ENCODE measurements at places on chromosomes 5 and 9. TPM values are rescaled to one million over a fixed set of nuclear protein-coding genes. Genes with fewer than 3 reads are reported as not detected.
A peak's percentile ranks its signal among the peaks of the same experiment; 100 is the strongest.

Gene TIMD4
- not detected for total RNA-seq

Gene CCNO
- 10.6 TPM for total RNA-seq

Gene CENPK
- total RNA-seq = 15.3 TPM

Gene TRIM7
- 26.3 TPM for total RNA-seq

DNA sequence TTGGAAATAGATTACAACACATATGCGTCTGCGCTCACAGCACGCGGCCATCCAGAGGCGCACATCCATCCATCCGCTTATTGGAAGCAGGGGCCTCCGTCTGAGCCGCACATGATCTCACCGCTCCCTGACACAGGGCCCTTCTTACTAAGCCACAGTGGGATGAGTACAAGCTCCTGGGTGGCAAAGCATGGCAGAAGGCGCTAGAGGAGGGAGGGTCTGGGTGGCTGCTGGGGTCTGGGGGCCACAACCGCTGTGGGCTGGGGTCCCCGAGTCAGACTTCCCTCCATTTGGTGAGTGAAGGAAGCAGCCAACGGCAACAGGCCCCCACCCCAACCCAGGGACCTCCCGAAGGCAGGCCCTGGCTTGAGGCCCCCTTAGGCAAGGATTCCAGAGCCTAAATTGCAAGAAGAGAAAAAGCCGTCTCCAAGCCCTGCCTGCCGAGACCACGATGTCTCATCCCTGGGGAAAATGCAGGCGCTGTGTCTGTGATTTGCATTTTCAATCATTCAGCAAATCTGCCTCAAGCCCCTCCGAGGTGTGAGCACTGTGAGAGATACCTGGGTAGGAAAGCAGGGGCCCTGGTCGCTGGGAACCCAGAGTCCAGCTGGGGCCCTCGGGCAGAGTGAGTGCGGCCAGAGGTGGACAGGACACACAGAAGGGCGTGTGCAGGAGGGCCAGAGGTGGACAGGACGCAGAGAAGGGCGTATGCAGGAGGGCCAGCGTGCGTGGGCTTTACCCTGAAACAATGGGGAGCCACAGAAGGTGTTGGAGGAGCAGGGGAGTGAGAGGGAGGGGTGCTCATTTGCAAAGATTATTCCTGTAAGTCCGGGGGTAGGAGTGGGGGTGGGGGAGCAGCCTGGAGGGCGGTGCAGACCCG is 135.7 kb downstream of the OLFM1 start:
- DNase-seq = no peak

DNA sequence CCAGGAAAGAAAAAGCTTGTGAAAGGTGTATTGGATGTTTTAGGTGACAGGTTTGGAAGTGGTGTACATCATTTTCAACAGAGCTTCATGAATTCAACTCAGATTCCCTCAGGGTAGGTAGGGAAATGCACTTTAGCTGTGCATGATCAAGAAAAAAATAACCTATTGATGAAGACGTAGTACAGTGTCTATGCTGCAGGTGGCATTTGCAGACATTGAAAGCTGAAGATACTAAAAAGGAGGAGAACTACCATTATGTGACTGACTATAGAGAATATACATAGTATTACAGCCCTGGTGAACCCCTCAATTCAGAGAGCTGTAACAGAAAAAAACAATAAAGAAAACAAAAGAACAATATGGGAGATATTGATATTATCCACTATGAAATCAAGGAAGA is 2344.7 kb upstream of the ACO1 start:
- peak; percentile 16 for DNase-seq

DNA sequence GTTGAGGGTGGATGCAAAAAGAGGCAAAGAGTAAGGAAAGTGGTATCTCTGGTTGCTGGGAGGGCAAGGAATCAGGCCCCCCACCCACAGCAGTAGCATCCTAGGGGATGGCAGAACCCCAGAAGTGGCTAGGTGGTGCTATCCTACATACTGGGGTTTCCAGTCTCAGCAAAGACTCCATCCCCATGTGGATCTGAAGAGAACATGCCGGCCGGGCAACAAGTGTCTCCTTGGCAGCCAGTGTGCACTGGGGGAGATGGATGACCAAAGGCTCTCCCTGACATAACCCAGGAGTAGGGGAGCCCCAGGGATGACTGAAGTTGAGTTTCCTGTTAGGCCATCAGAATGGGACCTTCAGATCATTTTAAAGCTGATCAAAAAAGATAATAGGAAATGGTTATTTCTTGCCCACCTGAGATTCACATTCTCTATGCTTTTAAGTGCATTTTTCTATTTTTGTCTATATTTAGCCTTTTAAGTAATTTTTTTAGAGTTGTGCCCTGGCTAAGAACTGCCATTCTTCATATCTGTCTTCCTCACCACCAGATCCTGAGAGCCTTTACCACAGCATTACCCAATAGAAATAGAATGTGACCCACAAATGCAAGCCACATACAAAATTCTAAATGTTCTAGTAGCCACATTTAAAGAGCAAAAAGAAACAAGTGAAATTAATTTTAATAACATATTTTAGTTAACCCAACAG is 78.7 kb upstream of the SMIM23 start:
- DNase-seq = no peak

GRCh38 chr5:135027697-135028615 is 6.1 kb downstream of the PITX1 start:
- DNase-seq = no peak

GRCh38 chr9:107337676-107338590 is 54.9 kb downstream of the RAD23B start:
- no peak for DNase-seq

DNA sequence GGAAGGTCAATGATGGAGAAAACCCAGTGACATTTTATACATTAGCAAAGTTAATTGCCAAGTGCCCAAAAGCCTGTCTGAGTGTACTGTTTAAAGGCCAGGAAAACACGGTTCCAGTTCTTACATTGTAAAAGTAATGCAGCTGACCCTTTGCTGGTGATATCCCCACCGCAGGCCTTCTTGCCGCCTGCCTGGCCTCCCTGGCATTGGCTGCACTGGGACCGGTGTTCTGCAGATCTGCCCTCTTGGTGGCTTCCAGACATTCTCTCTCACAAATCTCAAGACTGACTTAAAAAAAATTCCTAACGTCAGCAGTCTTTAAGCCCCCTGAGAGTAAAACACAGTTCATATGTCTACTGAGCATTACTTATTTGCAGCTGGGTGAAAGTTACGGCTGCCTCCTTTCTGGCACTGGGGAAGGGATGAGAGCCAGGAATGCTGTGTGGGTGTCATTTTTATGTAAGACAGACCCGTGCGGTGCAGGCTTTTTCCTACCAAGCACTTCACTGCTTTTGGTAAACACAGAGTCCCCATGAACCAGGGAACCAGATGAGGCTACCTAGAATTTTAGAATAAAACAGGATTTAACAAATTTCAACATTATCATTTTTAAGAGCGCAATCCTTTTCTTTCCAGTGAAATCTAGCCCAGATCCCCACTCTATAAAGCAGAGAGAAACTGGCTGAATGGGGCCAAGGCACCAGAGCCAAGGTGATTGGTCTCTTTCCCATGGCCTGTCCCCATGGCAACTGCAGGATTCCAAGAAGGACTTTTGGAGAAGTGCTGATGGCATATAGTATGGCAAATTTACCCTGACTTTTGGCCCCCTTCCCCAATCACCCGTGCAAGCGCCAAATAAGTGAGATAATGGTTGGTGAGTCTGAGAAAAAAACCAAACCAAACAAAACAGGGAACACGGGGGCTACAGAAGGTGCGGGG is 80.8 kb downstream of the LMNB1 start:
- no peak for DNase-seq

DNA sequence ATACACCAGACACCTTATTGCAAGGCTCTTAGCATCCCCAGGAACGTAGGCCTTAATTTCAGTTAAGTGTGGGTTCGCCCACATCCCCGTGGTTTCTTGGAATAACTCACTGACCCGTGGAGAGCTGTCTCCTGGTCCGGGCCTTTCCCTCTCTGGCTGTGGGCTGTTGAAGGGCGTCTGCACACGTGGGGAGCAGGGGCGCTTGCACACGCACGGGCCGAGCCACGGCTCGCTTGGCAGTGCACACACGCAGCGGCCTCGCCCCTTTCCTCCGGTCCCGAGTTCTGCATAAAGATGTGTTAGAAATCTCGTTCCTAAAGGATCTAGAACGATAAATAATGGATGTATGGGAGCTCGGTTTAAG is 141.9 kb downstream of the PBX3 start:
- DNase-seq = no peak

DNA sequence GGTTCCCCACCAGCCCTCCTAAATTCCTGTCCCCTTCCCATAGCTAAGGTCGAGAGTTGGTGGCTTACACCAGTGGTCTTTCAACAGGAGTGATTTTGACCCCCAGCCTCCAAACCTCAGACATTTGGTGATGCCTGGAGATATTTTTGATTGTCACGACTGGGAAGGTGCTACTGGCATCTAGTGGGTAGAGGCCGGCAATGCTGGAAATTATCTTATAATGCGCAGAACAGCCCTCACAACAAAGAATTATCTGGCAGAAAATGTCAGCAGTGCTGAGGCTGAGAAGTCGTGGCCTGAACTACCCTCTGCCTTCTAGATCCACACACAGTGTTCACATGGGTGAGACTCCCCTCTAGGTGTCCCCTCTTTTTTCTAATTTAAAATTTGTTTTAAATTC is 69.6 kb downstream of the IL31RA start:
- DNase-seq = peak; percentile 35

DNA sequence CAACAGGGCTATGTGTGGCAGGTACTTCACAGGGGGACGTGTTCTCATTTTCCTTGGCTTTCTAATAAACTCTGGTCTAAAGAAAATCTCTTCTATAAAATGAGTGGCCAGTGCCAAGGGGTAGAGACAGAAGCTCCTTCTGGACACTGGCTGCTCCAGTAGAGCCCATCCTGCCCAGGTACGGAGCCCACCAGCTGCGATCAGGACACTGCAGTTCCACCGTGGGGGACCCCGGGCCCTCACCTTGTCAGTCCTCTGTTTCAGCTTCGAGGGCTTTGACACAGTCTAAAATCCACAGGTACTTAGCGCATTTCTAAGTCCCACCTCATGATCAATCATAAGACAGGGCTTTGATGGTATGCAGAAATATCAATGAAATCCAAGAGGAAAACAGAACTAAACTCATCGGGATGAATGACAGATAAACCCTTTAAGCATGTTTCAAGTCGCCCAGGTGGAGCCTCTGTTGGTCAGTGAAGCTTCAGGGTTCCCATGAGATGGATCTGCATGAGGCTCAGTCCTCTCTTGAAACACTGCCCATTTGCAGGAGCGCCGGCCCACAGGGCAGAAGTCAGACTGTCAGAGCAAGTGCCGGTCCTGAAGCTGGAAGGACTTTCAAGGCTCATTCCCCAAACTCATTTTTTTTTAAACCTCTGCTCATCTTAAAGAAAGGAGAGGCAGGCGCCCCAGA is 20.3 kb upstream of the TERT start:
- DNase-seq = no peak

DNA sequence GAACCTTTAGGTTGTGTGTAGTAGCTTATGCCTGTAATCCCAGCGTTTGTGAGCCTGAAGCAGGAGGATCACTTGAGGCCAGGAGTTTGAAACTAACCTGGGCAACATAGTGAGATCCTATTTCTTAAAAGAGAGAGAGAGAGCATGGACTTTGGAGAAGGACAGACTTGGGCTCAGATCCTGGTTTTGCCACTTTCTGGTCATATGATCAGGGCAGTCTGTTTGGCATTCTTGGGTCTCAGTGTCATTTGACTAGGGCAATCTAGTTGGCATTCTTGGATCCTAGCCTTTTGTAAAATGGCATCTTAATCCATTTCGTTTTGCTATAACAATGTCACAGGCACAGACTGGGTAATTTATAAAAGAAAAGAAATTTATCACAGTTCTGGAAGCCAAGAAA is 28.4 kb downstream of the RCL1 start:
- DNase-seq = no peak

DNA sequence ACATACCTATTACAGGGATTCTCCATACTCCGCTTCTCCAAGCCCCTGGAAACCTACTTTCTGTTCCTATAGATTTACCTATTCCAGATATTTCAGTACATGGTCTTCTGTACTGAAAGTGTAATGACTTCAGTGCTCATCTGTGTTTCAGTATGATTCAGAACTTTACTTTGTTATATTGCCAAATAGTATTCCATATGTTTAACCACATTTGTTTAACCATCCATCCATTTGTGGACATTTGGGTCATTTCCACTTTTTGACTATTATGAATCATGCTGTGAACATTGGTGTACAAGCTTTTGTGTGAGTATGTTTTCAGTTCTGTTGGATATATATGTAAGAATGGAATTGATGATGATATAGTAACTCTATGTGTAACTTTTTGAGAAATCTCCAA is 188.9 kb downstream of the PDZD2 start:
- peak; percentile 75 for DNase-seq

DNA sequence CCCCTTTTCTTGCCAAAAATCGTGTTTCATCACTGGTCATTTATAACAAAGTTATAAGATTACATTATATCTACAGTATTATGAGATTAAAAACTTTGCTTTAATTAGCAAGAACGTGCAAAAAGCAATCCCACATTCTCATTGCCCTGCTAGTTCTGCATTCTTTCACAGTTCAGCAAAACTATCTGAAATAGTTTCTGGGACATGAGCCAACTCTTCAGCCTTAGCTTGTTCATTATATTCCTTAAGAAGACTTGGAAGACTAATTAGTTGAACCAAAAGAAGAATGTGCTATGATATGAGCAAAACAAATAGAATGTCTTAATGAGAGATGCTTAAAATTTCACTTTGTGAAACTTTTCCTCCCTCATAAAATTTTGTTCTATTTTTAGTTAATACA is 76.7 kb downstream of the ITGA1 start:
- DNase-seq = peak; percentile 53

GRCh38 chr5:134258896-134259295 is 33.0 kb upstream of the PPP2CA start:
- no peak for DNase-seq

DNA sequence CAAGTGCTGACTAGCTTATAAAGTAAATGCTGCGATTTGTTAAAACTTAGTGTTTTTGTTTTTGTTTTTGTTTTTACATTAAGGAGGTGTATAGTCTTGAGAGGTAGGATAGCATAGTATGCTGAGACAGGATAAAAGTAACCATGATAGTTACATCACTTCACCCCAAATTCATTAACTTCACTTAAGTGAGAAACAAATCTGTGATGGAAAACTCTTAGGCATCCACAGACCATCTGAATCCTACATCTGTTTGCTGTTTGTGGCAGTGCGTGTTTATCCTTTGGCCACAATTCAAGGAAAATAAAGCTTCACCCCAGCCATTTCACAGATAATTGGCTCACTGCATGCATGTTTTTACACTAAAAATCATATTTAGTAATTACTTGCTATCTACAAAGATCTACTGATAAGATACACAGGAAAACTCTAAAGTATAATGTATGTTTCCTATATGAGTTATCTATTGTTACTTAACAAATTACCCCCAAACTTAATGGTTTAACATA is 82.0 kb downstream of the ZNF622 start:
- no peak for DNase-seq

DNA sequence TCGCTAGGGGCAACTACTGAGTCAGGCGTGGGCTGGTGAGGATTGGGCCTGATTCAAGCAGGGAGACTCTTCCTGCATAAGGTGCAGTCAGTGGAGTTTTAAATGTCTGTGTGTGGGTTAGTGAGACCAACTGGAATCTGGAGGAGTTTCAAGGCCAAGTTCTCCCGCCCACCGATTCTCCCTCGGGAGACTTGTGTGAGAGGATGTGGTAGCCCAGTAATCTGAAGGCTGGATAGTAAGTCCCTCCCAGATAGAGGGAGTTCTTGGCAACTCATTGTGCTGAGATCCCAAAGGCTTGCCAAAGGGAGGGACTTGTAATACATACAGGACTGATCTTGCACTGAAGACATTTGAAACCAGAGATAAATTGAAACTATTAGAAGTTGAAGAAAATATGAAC is 51.8 kb downstream of the WDR36 start:
- DNase-seq = peak; percentile 87
